ENCODE measurements at places on chromosomes 1 and 21. TPM values are rescaled to one million over a fixed set of nuclear protein-coding genes. Genes with fewer than 3 reads are reported as not detected.

DNA sequence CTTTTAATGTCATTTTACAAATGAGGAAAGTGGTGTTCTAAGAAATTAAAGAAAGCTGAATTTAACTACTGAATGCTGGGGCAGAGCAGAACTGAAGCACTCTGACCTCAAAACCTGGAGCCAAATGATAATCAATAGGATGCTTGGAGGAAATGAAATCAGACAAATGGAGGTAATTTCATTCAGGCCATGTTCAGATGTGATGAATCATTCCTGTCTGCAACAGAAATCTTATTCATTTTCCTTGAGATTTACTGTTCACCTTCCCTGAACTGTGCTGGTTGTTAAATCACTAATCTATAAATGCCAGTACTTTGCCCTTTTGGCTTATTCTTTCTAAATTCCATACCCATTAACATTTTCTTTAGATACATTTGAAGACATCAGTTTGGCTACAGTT lies 85.6 kb upstream of the SNX7 start:
- no peak overlapping the region for H3K27ac ChIP-seq
- H3K4me3 ChIP-seq: no peak overlapping the region
- no peaks in the 10 kb centered on the region for H3K4me1 ChIP-seq
- DNase-seq: no peak
- no peaks in the 10 kb centered on the region for H3K36me3 ChIP-seq
- H3K27me3 ChIP-seq: no peaks in the 10 kb centered on the region

PRAMEF1 gene
- not detected for total RNA-seq

SLAMF7 gene
- not detected for total RNA-seq

ERICH3 gene
- total RNA-seq: under 0.01 TPM

RIPPLY3 gene
- 0.27 TPM for total RNA-seq

PKP1 gene
- total RNA-seq: 0.14 TPM

- no peak overlapping the region for H3K4me3 ChIP-seq
- no peaks in the 10 kb centered on the region for H3K4me1 ChIP-seq
- DNase-seq: peak; percentile 76
- H3K27ac ChIP-seq: no peak overlapping the region
- no peaks in the 10 kb centered on the region for H3K36me3 ChIP-seq
- H3K27me3 ChIP-seq: peaks cover 13% of the 10 kb centered on the region
These were observed 21.5 kb upstream of the LEFTY2 start for GRCh38 chr1:225962440-225962975.

DNA sequence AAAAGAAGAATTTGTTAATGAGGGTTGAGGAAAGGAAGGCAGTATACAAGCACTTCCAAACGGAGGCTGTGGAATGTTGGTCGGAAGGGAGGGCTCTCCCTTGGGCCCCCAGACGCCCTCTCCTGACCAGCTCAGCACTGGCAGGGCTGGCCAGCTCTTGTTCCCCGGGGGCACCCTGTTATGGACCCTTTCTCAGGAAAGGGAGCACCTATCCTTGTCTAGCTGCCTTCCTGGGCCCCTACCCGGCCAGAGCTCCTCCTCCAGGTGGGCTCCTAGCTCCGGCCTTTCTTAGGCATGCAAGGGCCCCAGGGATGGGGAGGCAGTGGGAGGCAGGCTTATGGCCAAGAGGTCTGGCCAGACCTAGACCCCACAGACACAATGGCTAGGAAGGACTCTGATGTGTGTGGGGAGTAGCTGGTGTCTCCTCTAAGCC lies 926 bp downstream of the BLACAT1 start:
- no peak overlapping the region for H3K27ac ChIP-seq
- peaks cover 24% of the 10 kb centered on the region for H3K4me1 ChIP-seq
- no peak for DNase-seq
- H3K36me3 ChIP-seq: no peaks in the 10 kb centered on the region

DNA sequence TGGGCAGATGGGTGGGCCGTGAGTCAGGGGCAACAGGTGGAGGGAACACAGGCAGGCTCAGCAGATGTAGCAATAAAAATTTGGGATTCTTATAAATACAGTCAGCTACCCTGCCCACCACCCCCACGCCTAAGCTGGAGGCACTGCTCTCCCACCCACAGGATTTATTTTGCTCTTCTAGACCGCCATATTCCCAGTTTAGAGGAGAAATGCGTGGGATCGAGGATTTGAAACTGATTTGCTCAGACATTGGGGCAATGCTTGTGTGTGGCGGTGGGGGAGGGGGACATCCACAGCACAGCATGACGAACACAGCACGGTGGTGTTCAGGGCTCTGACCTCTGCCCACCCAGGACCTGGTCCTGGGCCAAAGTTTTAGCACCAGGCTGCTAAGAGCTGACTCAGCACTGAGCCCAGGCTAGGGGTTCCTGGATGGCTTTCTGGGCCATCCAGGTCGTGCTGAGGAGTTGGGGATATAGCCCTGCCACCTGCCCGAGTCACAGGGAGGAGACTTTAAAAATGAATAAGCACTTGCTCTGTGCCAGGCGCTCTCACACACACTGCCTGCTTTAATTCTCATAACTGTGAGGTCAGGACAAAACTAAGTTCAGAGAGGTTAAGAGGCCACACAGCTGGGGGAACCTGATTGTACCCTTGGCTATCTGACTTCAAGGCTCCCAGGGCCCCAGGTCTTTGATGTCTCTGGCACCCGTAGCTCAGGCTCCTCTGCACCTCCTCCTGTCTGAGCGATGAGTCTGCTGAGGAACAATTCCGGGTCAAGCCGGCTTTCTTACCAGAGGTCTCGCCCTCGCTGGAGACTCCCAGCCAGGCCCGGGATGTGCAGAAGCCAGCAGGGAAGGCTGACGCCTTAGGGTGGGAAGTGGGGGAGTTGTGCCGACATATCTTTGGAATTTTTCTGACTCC lies 29.4 kb upstream of the CSF1 start:
- H3K36me3 ChIP-seq: no peaks in the 10 kb centered on the region
- peaks cover 10% of the 10 kb centered on the region for H3K4me1 ChIP-seq
- H3K27me3 ChIP-seq: no peaks in the 10 kb centered on the region
- peak overlapping the region; percentile 9 for H3K27ac ChIP-seq
- no peak overlapping the region for H3K4me3 ChIP-seq

GRCh38 chr1:26496861-26497260 lies 24.6 kb downstream of the HMGN2 start:
- H3K27ac ChIP-seq: no peak overlapping the region
- H3K27me3 ChIP-seq: no peaks in the 10 kb centered on the region
- H3K4me1 ChIP-seq: peaks cover 17% of the 10 kb centered on the region
- H3K4me3 ChIP-seq: no peak overlapping the region
- peak; percentile 10 for DNase-seq

GRCh38 chr1:227838181-227838580 lies 22.7 kb downstream of the PRSS38 start:
- DNase-seq: no peak
- H3K36me3 ChIP-seq: no peaks in the 10 kb centered on the region
- no peaks in the 10 kb centered on the region for H3K27me3 ChIP-seq
- no peak overlapping the region for H3K4me3 ChIP-seq
- H3K27ac ChIP-seq: no peak overlapping the region

DNA sequence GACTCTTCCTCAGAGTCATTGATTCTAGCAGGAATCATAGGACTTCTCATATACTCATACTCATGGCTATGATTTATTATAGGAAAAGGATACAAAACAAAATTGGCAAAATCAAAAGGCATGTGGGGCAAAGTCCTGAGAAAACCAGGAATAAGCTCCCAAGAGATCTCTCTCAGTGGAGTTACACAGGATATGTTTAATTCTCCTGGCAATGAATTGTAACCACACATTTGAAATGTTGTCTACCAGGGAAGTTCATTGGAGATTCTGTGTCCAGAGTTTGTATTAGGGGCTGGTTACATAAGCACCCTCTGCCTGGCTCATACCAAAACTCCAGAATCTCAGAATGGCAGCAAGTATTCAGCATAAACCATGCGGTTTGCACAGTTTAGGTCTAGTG lies 63.9 kb downstream of the ADAMTS1 start:
- H3K4me1 ChIP-seq: peaks cover 7% of the 10 kb centered on the region
- H3K27ac ChIP-seq: peak overlapping the region; percentile 69
- DNase-seq: no peak

DNA sequence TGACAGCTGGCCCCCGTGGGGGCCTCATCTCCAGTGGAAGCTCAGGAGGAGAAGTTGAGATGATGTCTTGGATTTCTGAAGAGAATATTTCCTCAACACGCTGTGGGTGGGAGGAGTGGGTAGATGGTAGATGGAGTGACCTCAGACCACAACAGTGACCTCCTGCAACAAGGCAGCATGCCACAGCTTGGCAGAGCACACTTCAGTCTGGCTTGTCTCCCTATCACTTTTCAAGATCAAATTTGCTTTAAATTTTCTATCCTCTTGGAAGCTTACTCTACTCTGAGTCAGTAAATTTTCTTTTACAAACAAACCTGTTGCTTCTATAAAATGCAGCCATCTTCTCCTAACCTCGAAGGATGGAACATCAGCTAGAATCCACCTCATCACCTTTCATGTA lies 59.7 kb downstream of the NTPCR start:
- no peak overlapping the region for H3K4me3 ChIP-seq
- no peak overlapping the region for H3K27ac ChIP-seq
- DNase-seq: no peak
- H3K36me3 ChIP-seq: no peaks in the 10 kb centered on the region
